Muscle of back (tissue), 13 donors: ENCODE measurements at places on chromosomes 5 and 9.

DNA sequence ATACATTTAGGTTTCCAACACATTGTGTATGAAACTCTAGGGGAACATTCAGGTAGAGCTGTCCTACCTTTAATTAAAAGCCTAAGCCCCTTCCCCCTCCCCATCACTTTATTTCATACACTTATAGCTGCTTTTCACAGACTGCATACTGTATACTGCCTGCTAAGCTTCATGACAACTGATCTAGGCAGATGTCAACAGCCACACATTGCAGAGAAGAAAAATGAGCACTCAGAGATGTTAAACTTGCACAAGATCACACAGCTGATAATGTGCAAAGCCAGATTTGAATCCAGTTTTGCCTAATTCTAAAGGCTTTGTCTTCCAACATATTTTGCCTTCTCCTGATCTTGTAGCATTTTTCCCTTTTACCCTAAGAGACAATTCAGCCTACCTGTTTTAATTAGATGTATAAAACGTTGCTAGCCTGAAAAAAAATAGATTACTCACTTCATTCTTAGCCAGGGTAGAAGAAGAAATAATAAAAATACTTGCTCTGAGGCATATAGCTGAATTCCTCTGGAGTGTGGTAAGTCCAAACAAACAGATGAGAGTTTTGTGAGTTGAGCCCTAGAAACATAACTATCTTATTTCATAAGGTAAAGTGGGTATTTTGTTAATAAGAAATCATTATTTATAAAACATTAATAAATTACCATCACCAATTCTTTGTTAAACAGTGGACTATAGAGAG is 56.9 kb upstream of the CAST start:
- DNase-seq: no peak

DNA sequence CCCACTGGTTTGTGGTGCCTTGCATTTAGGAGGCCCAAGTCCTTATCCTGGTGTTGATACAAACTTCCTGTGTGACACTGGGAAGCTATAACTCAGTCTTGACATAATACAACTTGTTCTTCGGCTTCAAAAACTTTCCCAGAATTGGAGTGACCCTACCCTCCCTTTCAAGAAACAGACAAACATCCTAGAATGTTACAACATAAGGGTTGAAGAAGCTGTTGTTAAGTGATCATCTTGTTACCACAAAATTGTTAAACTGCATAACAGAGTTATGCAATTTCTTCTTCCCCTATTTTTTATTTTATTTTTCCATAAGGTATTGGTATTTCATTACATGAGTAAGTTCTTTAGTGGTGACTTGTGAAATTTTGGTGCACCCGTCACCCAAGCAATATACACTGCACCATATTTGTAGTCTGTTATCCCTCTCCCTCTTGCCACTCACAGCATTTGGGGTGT is 21.3 kb downstream of the TLR4 start:
- no peak for DNase-seq

DNA sequence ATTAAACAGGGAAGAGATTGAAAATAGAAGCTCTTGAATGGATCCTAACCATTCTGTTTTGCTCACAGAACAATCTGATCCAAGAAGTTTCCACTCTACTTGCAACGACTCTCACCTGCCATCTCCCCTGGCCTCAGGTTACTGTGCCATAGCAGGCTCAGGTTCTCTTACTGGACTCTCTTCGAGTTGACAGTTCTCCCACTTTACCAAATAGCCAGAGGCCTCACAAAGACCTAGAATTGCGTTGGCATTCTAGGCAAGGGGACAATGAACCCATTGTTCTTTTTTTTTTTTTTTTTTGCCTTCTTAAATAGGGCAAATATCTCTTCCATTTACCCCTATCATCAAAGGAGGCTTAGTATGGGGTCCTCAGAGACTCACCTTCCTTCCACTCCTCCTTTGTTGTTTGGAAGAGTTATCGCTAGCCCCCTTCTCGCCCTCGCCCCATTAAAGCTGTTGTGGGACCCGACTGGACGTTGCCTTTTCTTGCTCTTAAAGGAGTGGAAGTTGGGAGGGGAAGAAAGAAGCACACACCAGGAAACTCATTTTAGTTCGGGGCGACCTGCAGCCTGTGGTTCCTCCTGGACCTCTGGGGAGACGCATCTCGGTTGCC is 688 bp upstream of the PLPPR1 start:
- no peak for DNase-seq

DNA sequence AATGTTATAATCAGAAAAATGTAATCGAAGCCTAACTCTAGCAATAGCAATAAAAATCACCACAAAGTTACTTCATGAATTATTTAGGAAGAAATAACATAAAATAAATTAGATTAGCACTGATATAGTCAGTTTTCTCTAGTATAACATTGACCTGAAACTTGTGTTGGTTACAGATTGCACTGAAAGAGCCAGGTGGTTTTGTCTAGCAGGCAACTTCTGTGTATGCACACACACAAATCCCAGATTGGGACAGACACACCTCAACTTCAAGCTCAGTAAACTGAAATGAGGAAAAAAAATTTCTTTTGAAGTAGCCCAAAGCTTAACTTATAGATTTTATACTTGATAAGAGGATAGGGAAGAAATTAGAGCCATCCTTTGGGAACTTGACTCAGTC is 129.3 kb downstream of the EFNA5 start:
- DNase-seq: no peak

- DNase-seq: no peak
Observed at GRCh38 chr5:149740866-149741459, 10.9 kb downstream of the PPARGC1B start.

DNA sequence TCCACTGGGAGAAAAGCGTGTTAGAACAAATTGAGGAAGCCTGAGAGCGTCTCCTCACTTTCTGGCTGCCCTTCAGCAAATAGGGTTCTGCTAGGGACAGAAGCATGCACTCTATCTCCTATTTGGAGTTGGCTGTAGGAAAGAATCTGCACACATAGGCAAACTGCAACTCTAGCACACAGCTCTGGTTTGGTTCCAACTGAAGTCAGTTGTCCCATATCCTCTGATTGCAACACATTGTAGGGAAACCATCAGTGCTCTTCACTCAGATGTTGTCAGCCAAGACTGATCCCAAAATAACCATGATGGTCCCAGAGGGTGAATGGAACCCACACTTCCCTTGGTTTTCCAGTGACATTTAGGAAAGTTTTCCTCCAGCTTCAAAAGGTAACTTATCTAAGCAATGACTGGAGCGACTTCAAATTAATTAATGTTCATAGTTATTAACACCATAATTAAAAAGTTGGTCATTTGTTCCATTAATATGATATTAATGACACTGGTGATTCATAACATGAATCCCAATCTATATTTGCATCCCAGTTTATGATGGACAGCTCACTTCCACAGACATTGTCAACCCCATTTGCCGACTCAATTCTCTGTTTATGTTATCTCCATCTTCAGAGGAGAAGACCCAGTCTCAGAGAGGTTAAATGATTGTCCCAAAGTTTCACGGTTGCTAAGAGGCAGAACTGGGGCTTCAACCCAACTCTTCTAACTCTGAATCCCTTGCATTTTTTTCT is 136.7 kb upstream of the ZNF462 start:
- DNase-seq: no peak

DNA sequence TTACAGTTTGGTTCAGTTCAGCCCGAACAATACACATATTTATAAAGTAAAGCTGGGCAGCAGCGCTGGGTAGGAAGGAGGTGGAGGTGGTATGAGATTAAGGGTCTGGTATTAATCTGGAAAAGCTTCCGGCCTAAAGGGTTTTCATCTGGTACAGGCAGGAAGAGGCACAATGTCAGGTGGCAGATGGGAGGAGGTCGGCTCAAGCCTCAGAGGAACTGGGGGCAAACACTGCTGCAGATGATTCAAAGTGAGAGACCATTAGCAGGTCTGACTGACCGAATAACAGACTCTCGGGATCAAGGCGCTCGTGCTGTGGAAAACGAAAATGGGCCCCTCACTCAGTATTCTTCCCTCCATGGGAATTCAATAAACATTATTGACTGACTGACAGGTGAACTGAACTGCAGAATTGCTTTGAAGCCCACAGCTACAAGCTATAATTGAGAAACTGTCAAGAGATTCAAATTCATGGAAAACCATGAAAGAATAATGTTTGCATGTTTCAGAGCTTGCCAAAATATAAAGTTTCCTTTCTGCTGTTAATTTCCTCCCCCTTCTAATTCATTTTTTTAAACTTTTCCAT is 75.3 kb downstream of the TMEM167A start:
- no peak for DNase-seq

GRCh38 chr5:168976311-168976970 is 324.5 kb downstream of the SLIT3 start:
- DNase-seq: no peak

GRCh38 chr5:149759986-149760853 is 30.1 kb downstream of the PPARGC1B start:
- no peak for DNase-seq

- DNase-seq: no peak
Observed at GRCh38 chr9:88800329-88800682, 191.0 kb upstream of the S1PR3 start.

- no peak for DNase-seq
Observed at GRCh38 chr5:85604378-85604777, 1013.4 kb upstream of the COX7C start.

DNA sequence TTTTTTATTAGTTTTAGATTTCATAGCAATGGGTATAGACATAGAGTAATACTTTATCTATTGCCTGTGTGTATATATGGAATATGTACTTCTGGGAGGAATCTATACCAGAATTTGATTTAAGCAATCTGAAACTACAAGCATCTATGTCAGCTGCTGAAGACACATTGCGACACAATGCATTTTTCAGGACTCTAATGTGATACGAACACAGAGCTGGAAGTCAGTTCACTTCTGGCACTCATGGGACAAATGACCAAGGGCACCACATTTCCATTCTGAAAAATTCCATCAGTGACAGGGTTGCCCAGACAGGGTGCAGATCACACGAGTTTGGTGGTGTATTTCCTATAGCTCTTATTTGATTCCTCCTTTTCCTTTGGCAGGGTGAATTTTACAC is 259.5 kb downstream of the NTRK2 start:
- no peak for DNase-seq

DNA sequence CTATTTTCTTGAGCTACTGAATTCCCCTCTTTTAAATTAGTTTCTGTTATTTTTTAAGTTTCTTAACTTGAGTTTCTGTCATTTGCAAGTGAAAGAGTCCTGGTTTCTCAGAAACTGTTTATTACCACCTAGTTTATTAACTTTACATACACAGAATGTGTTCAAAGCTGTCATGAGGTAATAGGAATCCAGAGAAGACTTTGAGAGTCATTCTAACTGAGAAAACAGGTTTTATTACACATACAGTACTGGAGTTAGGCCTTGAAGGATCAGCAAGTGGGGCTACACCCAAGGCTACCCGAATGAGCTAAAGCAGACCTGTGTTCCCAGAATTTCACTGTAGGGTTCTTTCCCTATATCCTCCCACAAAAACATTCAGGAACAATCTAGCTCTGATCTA is 33.1 kb downstream of the FAM114A2 start:
- DNase-seq: no peak

GRCh38 chr5:180469586-180469865 is 24.7 kb upstream of the CNOT6 start:
- DNase-seq: no peak

GRCh38 chr9:122519376-122519775 is 435 bp downstream of the OR1J4 start:
- DNase-seq: no peak

DNA sequence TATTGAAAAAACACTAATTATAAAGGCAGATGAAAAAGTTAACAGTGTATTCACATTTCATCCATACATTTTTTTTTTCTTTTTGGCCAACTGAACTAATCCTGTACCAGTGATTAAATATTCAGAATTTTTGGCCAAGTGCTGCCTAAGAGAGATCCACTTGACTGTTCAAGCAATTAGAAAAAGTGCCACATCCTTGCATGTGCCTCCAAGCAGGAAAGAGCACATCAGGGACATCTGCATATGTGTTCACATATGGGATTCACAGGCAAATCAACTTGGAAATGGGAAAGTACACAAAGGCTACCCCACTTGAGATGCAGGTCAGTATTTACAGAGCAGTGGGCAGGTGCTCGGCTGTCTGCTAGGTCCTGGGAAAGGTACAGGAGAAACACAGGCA is 163.3 kb upstream of the LHFPL2 start:
- no peak for DNase-seq

- DNase-seq: no peak
Observed at GRCh38 chr5:139746691-139747582, 48.7 kb upstream of the PSD2 start.

DNA sequence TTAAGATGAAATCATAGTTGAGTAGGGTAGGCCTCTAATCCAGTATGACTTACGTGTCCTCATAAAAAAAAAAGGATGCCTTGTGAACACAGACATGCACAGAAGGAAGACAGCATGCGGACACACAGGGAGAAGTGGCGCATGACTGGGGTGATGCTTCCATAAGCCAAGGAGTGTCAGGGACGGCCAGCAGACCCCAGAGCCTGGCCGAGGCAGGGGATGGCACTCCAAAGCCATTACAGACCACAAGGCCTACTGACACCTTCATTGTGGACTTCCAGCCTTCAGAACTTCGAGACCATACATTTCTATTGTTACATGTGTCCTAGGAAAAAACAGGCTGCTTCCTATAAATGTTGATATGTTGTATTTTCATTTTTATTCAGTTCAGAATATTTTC is 19.9 kb downstream of the EHMT1 start:
- no peak for DNase-seq

- no peak for DNase-seq
Observed at GRCh38 chr5:180950291-180950949, 38.2 kb upstream of the BTNL3 start.

GRCh38 chr5:60131504-60131903 is 238.0 kb upstream of the PDE4D start:
- no peak for DNase-seq

- no peak for DNase-seq
Observed at GRCh38 chr9:126773004-126773607, 31.7 kb upstream of the ZBTB43 start.

DNA sequence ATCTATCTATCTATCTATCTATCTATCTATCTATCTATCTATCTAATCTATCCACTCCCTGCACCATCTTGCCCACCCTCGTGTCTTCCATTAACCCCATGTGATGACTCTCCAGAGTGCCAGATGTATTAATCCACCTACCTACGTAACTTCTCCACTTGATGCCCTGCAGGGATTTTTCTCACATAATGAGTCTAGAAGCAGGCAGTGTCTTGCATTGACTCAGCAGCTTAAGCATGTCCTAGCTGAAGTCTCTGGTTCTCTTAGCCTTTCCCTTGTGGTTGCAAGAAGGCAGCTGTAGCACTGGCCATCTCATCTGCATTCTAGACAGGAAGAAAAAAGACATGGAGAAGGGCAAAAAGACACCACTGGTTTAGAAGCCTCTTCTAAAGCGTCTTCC is 96.7 kb upstream of the ALDH1B1 start:
- DNase-seq: no peak

- DNase-seq: no peak
Observed at GRCh38 chr9:121055642-121056143, 5.6 kb upstream of the C5 start.

DNA sequence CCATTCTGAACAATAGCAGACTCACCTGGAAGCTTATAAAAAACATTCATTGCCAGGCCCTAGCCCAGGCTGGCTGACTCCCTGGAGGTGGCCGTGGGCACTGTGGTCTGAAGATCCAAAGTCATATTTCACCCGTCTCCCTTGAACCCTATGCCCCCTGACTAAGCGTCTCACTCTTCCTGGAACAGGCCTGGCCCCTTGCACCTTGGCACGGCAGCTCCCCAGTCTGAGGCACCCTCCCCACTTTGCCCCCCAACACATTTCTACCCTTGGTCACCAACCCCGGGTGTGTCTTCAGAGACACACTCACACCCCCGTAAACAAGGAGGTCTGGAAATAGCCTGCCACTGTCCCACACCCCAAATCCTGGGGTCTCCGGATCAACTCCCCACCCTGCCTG is 68.6 kb upstream of the LMX1B start:
- no peak for DNase-seq

GRCh38 chr9:93033531-93033930 is 25.0 kb upstream of the SUSD3 start:
- no peak for DNase-seq
